ENCODE measurements at places on chromosomes 3 and 15.

- DNase-seq = no peak
These were observed 49.7 kb upstream of the POMGNT2 start for GRCh38 chr3:43155464-43156121.

DNA sequence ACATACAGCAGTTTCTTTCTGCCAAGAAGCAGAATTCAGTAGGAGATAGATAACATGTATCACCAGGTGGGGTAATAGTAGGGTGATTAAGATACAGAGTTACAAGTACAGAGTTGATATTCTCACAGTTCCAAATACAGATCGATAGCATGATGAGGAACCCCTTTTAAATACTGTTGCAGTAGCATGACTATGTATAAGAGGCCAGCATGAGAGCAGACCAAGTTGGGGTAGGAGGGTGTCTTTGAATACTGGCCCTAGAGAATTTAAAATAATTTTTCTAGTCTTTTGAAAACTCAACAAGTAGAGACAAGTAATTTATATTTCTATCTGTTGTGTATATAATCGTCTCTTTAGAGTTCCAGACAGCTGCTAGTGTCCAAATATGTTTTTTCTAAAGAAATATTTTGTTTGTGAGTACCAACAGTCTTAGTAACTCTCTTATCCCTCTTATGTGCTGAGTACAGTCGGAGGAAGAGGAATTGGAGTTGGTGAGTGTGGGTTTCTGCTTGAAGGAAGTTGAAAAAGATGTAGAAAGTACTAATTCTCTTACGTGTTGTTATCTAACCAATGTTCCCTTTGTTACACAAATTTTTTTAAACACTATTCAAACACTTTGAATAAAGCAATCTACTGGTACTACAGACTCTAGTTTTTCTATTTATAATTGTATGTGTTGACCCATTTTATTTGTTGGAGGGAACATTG, 30.2 kb downstream of the LYSMD4 start:
- DNase-seq = no peak

DNA sequence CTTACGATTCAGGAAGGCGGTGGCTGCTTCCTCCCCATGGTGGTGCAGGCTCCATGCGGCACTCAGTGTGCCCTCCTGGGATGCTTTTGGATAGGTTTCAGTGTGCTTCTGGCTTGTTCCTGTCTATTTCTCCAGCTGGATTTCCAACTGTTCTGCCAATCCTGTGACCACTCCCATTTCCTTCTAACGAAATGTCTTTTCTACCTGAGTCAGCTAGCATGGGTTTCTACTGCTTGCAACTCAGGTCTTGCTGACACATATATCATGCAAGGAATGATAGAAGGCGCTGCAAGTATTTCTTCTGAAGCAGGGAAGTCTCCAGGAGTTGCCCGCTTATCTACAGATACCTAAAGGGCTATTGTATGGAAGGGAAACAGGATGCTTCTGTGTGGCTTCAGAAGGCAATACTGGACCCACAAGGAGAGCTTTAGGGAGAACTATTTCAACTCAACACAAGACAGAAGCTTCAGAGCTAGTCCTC, 244.4 kb downstream of the OPA1 start:
- DNase-seq = no peak

DNA sequence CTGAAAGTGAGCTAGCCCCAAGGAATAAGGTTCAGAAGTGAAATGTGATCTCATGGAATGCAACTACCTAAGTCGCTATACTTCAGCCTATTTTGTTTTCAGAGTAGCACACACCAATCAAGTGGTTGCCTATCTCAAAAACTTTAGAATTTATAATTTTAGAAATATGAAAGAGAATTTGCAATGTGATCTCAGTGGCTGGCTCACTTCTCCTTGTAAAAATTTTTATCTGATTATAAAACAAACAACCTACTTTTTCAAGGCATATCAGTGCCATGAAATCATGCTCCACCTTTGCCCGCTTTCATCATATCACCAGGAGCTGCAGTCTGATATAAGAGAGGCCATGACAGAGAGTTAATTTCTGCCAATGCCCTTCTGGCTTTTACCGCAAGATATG, 47.3 kb downstream of the CLDN11 start:
- DNase-seq = no peak

DNA sequence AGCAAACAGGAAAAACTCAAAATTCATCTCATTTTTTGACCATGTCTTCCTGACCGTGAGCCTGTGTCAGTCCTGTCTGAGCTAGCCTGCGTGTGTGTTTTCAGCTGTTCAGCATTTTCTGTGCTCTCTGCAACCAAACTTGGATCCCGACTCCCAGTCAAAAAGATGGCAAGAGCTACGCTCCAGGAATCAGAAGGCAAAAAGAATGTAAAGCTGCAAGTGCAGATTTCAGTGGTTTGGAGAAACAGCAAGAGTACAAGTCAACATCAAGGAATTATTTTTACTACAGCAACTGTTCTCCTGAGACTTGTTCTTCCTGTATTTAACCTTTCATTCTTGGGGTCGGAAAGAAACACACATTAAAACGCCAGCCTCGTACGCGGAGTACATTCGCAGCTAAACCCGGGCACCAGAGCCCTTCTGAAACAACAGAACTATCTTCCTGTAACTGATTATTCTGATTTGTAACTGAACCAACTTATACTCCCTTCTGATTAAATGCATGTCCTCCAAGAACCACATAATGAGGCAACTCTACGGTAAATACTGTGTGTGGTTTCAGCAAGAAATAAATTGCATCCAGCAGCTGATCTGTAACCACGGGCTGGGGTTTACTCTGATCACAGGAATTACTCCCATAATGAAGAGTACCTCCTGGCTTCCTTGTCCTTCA, 107.4 kb downstream of the LRIG1 start:
- DNase-seq = no peak

DNA sequence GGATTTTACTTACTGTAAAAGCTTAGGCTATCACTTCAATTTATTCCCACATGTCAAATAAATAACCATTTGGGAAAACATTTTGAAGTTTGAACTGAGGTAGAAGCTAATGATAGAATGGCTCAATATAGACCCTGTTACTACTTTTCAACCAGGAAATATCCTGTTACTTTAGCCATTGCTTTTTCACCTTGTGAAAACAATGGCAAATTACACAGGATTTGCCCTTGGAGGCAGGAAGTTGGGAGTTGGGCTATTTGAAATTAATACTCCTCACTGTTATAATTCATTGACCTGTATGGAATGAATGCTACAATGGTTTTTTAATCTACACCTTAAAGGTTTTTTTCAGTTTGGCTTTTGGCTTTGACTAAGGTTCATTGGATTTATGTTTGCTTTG, 98.1 kb upstream of the UBE2E2 start:
- no peak for DNase-seq

- DNase-seq = no peak
These were observed 5.6 kb upstream of the NUP210 start for GRCh38 chr3:13425689-13426088.

- DNase-seq = no peak
These were observed 243.7 kb downstream of the CHST2 start for GRCh38 chr3:143363276-143363675.

GRCh38 chr3:12948891-12949711, 107.7 kb upstream of the RPL32 start:
- DNase-seq = no peak

GRCh38 chr15:75651810-75652543, 4.3 kb downstream of the SNX33 start:
- no peak for DNase-seq

- no peak for DNase-seq
These were observed 86.4 kb downstream of the SYNPR start for GRCh38 chr3:63364495-63364894.

DNA sequence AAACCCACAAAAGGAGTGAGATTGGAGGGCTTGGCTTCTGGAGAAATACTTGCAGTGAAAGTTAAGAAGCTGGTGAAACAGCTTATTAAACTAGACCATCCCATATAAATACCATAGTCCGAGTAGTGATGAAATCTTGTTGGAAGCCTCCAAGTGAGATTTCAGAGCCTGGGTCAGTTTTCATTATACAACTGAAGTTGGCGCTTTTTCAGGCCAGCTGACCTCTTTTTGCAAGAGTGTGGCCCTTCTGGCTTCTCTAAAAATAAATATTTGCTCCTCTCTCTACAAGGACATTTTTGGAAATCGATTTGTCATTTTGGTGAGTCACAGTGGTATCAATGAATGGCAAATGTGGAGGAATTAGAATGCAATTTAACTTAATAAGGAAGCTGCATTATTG, 51.2 kb upstream of the THRB start:
- DNase-seq = no peak

GRCh38 chr3:122577409-122578031, at the start of gene PARP15:
TSS of gene PARP15 (plus strand) at chr3:122577650. CDS start at chr3:122577668, 18 bp downstream.
- DNase-seq = no peak

GRCh38 chr15:69316291-69316690, 17.6 kb downstream of the PAQR5 start:
- DNase-seq = no peak

DNA sequence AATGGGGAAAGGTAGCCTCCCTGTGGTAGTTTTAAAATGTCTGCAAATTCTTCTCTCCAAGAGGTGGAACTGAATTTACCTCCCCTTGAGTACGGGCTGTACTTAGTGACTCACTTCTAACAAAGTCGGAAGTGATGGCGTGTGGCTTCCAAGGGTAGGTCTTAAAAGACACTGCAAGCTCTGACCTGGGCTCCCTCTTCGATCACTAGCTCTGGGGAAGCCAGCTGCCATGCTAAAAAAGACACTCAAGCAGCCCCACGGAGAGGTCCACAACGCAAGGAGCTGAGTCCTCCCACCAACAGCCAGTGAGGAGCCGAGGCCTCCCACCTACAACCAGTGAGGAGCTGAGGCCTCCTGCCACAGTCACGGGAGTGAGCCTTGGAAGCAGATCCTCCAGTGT, 122.0 kb upstream of the HACD2 start:
- DNase-seq = no peak

DNA sequence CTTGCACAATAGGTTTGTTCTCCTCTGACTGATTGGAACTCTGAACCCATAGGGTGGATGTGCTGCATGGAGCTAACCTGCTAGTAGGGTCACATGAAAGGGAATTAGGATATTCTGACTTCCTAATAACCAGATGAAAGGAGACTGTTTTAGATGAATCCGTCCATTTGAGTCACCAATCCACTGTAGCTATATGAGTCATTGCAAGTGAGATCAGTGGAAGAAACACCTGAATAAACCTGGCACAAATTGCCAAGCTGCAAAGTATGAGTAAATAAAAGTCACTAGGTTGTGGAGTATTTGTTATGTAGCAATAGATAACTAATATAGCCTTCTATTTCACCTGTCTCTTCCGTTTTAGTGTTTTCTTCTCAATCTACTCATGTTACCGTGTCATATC, 584.4 kb downstream of the PDCD6IP start:
- no peak for DNase-seq

DNA sequence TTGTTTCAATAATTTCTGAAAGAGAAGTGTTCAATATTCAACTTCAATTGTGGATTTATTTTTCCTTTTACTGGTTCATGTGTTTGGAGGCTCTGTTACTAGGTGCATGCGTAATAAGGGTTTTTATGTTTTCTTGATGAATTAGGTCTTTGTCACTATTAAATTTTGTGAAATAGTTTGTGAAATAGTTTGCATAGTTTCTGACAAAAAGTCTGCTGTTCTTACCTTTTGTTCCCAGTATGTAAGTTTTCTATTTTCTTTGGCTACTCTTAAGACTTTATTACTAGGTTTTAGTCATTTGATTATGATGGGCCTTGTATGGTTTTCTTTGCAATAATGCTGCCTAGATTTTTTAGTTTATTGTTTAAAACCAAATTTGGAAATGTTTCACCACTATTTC, 38.0 kb downstream of the MEF2A start:
- no peak for DNase-seq

- no peak for DNase-seq
These were observed 164.2 kb upstream of the SEMA6D start for GRCh38 chr15:47552978-47553608.

GRCh38 chr15:100880139-100880896, 687 bp downstream of the ALDH1A3 start:
- DNase-seq = no peak

DNA sequence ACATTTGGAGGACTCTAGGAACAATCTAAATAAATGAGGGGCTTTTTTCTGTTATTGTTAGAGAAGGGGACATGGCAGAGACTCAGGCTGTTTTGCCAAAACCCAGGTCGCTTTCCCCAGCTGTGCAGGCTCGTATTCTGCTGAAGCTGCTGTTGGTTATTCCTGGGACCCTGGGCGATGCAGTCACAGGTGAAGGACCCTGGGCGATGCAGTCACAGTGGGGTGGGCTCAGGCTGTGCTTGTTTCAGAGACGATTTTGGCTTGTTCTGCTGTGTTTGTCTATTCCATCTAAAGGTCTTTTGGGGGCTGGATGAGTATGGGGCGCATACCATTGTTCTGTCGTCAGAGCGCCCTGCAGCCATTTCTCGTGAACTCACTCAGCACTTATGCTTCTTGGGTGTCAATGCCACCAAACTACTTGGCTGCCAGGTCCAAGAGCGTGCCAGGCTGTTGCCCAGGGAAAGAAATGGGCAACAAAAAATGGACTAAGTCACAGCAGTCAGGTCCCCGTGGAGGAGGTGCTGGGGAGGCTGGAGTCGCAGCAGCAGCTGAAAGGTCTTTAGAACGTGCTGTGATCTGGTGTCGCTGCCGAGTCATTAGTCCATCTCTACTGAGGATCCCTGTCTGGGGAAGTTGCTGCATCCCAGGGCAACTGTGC, 151.4 kb downstream of the CHDH start:
- no peak for DNase-seq

DNA sequence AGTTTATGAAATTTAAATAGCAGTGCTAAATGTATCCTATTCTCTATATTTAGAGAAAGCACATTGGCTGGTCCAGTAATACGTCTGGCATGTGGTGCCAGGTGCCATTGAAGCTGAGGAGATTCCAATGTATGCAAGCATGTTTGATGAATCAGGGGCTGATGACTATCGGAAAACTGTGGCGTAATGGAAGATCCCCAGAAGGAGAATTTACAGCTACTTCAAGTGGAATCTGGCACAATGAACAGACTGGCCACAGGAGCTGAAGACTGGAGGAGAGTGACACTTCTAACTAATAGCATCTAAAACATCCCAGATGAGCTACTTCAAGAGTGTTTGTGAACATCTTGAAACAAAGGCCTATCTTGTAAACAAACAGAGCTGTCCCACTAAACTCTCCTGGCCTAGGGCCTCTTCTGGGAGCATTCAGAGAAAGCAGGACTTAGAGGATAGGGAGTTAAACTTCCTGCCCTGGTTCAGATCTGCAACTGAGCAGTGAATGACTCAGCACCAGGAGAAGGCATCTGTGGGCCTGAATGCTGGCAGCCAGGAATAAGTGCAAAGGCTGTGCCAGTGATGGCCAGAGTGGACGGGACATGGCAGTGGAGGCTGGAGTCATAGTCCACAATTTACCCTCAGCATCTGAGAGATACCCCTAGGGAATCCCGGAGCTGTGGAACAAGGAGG, 15.2 kb upstream of the ACTC1 start:
- no peak for DNase-seq

DNA sequence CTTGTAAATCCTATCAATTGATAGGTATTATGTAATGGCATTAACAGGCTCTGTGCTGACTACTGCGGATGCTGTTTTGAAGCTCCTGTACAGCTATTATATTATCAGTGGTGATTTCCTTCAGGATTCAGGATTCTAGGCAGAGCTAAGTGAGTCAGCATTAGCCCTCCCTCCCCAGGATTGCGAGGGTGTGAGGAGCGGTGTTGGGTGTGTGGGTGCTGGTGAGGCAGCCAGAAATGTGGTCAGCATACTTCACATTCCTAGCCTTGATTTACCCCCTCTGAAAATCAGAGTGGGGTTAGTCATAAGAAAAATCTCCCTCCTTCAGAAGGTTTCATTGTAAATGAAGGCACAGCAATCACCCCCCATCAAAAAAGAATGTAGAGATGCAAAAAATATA, 72.5 kb downstream of the SNTN start:
- DNase-seq = no peak

Measured in activated CD8-positive, alpha-beta memory T cell treated with anti-CD3 and anti-CD28 coated beads for 4 hours (primary cell).